ENCODE measurements at places on chromosomes 12 and 14.

DNA sequence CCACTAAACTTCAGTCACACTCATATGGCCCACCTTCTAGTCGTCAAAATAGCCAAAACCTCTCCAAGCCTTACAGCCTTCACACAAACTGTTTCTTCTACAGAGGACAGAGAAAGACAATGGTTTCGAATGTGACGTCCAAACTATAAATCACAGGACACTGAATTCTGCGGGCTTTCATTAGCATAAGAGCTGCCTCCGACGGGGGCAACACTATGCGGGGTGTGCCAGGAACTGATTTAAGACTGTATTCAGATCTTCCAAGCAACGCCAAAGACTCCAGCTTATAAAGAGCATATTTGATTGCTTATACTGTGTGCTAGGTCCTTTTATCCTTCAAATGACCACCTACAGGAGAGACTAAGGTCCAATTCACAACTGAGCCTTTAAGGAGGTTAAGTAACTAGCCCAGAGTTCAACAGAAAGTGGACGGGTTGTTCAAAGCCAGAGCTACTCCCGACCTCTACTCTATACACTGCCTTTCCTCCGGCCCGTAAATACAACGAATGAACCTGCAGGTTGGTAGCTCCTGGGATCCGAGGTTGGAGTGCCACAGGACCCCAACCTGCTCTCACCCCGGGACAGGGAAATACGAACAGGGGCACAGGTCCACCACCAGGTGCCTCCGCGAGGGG lies 575 bp downstream of the L2HGDH start:
- DNase-seq, result no peak

- DNase-seq, result no peak
Observed at GRCh38 chr14:61954306-61954705, 192.1 kb downstream of the SNAPC1 start.

- peak; percentile 14 for DNase-seq
Observed at GRCh38 chr12:49537752-49538509, 899 bp upstream of the KCNH3 start.

DNA sequence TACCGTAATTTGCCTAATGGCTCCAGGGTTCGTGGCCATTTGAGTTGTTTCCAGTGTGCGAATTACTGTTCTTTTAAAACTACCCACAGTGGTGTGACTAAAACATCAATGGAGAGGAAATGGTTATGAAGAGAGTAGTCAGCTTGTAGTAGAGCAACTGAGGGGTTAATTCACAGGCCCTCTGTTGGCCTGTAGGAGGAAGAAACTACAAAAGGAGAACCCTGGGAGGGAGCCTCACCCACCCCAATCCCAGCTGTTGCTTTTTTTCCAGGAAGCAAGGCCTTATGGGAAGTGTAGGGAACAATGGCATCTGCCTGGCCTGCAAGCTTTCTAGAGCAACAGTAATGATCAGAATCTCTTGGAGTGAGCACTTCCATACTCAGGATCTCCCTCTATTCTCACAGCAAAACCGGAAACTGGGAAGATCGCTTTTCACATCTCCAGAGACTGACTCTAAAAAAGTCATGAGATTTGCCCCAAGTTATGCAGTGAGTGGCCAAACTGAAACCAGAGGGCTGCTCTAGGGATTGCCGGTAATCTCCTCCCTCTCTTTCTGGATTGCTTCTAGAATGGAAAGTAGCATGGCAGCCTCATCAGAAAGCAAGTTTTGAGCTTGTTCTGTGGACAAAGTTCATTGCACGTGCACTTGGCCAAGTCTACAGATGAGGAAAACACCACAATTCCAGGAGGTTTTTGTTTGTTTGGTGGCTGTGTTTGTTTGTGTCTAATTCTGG lies 125.3 kb upstream of the PWP1 start:
- DNase-seq, result no peak

GRCh38 chr12:8154526-8154925 lies 2.3 kb upstream of the ZNF705A start:
- DNase-seq, result no peak

DNA sequence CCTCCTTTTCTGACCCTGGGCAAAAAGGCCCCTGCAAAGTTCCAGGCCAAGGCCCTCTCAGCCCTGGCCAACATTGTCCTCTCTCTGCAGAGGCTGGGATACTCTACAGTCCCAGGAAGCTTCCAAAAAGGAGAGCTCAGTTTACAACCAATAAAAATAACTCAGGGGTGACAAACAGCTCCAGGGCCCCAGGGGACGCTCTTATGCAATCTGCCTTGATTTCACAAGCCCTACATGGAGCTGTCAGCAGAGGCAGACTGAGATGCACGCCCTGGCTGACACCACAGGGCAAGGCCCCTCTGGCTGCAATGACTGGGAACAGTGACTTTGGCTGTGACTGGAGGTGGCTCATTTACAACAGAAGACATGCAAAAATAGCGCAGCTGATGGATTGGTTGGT lies 129.0 kb upstream of the MED13L start:
- no peak for DNase-seq

DNA sequence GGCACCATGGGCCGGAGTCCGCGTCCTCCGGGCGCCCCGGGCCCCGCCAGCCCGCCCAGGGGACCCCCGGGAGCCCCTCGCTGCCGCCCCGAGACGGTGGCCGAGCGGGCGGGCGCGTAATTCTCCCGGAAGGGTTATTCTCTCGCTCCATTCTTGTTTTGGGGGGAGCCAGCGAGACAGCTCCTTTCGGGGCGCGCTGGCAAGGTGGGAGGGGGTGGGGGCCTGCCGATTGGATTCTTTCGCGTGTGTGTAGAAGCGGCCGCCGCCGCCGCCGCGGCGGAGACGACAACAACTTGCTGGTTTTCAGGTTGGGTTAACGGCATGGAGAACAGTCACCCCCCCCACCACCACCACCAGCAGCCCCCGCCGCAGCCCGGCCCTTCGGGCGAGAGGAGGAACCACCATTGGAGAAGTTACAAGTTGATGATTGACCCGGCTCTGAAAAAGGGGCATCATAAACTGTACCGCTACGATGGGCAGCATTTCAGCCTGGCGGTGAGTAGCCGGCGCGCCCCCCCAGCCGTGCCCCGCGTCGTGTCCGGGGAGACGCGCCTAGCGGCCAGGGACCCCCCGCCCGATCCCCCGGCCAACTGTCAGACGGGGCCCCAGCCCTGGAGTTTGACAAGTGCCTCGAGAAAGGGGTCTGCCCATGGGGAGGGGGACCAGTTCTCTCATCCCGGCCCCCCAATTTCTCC lies 755 bp downstream of the SETD1B start:
- peak; percentile 54 for DNase-seq

- DNase-seq, result no peak
Observed at GRCh38 chr14:94079891-94080620, 946 bp downstream of the DDX24 start.
